ENCODE measurements at places on chromosomes 1 and 21.

DNA sequence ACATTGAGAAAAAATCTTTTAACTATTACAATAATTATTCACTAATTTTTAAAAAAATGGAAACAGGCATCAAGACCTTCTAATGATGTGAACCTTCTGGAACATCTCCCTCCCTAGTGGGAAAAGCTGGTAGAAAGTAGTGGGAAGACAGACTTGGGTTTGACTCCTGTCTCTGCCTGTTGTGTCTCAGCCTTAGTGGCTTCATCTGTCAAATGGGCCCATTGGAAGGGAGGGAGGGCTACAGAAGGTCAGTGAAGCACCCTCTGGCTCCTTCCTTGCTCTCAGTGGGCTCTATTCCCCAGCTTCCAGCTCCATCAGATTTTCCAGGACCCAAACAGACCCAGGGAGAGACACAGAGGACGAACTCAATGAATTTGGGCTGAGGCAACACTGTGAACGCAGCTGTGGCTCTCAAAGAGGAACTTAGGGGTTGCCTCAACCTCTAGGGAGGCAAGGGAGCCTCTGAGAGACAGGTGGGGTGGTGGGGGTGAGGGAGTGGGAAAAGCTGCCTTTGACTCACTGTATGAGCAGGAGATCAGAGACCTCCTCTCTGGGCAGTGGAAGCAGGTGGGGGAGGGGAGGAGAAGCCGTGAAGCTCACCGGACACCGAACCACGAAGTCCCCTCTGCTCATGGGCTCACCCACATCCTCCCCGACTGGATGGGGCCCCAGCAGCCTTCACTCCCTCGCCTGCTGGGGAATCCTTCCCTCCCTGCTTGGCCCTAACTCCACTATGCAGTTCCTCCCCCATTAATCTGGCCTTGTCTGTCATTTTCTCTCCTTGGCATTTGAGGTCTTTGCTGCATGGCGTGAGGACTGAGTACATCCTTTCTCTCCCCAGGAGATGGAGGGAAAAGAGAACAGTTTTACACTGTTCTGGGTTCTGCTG is 4.5 kb downstream of the CNR2 start:
- DNase-seq = no peak

DNA sequence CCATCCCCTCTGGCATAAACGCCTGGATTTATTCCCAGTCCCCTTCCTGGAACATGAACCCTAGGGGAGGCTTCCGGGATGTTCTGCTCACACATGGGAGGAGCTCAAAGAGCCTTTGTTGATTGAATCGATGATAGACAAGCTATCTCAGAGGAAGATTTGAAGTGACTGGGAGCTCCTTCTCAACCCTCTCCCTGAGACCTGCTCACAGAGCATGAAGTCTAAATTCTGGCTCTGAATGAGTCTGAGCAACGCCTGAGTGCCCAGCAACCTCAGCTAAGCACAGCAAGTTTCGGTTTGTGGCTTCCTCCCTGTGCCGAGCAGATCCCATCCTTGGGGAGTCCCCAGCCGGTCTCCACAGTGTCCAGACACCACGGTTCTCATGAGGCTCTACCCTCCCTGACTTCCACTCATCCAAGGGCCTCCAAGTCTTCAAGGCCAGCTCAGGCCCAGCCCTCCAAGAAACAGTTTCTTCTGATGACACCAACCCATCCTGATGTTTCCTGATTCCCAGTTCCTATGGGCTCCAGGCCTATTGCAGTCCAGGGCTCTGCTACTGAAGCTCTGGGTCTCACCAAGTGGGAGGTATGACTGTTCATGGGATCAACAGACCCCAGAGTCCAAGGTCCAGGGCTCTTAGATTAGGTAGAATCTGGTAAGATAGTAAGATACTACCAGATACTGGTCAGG is 190.8 kb downstream of the DYRK1A start:
- DNase-seq = no peak

- no peak for DNase-seq
These were observed 77.7 kb downstream of the CAPZB start for GRCh38 chr1:19407494-19408096.

- no peak for DNase-seq
These were observed 101.9 kb upstream of the SOD1 start for GRCh38 chr21:31557421-31558188.
